ENCODE measurements at places on chromosomes 1 and 21.

DNA sequence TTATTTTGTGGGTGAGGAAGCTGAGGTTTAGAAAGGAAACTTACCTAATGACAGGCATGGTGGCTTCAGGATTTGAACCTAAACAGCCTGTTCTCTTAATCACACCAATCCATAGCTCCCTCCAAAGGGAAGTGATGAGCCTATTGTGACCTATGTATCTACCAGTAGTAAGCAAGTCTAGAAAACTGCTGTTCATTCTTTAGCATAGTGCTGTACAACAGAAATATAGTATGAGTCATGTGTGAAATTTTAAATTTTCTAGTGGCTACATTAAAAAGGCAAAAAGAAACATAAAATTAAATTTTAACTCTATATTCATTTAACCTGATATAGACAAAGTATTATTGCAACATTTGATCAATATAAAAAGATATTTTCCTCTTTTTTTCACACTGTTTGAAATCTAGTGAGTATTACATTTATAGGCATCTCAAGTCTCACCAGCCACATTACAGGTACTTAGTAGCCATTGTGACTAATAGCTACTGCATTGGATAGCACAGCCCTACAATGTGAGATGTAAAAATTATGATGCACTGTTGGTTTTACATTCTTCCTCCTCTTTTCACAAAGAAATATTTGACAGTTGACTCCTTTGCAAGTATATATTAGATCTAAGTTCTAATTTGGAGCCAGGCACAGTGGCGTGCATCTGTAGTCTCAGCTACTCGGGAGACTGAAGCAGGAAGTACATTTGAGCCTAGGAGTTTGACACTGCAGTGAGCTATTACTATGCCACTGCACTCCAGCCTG, 16.6 kb downstream of the IPO9 start:
- DNase-seq, result no peak
- H3K27ac ChIP-seq, result no peak overlapping the region
- peaks cover 26% of the 10 kb centered on the region for H3K36me3 ChIP-seq
- H3K27me3 ChIP-seq, result no peaks in the 10 kb centered on the region
- peaks cover 4% of the 10 kb centered on the region for H3K4me1 ChIP-seq

- peaks cover 2% of the 10 kb centered on the region for H3K27me3 ChIP-seq
- H3K27ac ChIP-seq, result no peak overlapping the region
- peaks cover 6% of the 10 kb centered on the region for H3K36me3 ChIP-seq
- H3K4me1 ChIP-seq, result peaks cover 12% of the 10 kb centered on the region
- no peak overlapping the region for H3K4me3 ChIP-seq
These were observed 120.9 kb downstream of the DAB1 start for GRCh38 chr1:57302812-57303596.

DNA sequence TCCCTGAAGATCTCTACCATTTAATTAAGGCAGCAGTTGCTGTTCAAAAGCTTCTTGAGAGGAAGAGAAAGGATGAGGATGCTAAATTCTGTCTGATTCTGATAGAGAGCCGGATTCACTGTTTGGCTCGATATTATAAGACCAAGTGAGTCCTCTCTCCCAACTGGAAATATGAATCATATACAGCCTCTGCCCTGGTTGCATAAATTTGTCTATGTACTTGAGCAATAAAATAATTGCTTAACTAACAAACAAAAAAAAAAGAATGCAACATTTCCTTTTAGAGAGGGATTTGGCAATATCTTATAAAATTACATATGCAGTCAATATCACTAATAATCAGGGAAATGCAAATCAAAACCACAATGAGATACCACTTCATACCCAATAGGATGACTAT, 26.8 kb downstream of the ALDH9A1 start:
- H3K27ac ChIP-seq, result no peak overlapping the region
- no peaks in the 10 kb centered on the region for H3K27me3 ChIP-seq
- peaks cover 14% of the 10 kb centered on the region for H3K4me1 ChIP-seq
- DNase-seq, result no peak
- peaks cover 65% of the 10 kb centered on the region for H3K36me3 ChIP-seq

DNA sequence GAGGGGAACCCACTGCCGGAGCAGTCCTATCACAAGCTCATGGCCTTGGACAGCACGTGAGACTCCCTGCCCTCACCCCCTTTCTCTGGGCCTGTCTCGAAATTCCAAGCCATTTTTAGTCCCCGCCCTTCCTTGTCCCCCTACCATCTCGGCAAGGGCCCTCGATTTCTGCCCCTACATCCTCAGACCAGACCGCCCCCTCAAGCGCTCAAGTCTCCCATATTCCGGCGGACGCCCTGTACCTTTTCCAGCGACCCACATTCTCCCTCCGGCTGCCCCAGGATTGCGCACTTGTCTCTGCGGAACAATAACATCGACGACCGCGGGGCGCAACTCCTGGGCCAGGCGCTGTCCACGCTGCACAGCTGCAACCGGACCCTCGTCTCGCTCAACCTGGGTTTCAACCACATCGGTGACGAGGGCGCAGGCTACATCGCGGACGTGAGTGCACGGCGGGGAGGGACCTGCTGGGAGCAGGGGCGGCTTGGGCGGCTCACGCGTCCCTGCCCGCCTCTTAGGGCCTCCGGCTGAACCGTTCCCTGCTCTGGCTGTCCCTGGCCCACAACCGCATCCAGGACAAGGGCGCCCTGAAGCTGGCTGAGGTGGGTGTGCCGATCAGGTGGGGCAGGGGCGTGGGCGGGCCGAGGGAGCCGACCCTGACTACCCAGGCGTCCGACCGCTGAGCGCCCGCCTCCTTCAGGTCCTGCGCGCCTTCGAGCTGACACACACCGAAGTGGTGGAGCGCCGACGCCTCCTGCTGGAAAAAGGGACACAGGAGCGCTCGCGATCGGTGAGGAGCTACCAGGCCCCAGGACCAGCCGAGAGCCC, 7.0 kb downstream of the LRRC71 start:
- H3K27ac ChIP-seq, result no peak overlapping the region
- H3K27me3 ChIP-seq, result peaks cover 80% of the 10 kb centered on the region
- peak overlapping the region; percentile 25 for H3K4me3 ChIP-seq
- peak; percentile 62 for DNase-seq
- no peaks in the 10 kb centered on the region for H3K36me3 ChIP-seq

- no peak for DNase-seq
- no peak overlapping the region for H3K4me3 ChIP-seq
- no peaks in the 10 kb centered on the region for H3K36me3 ChIP-seq
- no peaks in the 10 kb centered on the region for H3K4me1 ChIP-seq
- H3K27ac ChIP-seq, result no peak overlapping the region
- H3K27me3 ChIP-seq, result no peaks in the 10 kb centered on the region
These were observed 458.1 kb downstream of the DISC1 start for GRCh38 chr1:232084584-232085223.

DNA sequence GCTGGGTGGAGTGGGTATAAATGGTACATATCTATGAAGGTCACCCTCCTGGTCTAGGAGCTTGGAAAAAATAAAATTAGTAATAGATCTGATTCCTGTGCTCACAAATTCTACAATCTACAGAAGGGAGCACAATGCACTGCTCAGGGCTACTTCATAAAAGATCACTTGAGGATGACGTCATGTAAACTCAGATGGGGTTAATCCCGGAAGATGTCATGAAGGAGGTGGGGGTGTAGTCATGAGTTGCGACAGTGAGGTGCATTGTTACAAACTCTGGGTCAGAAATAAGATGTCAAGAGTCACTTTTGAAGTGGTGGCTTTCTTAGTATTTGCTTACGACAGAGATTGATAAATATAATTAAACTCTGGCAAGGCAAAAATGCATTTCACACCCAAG, 68.2 kb downstream of the LHX9 start:
- no peak for DNase-seq
- H3K4me1 ChIP-seq, result peaks cover 4% of the 10 kb centered on the region
- no peak overlapping the region for H3K27ac ChIP-seq
- H3K27me3 ChIP-seq, result peaks cover 43% of the 10 kb centered on the region
- H3K4me3 ChIP-seq, result no peak overlapping the region
- no peaks in the 10 kb centered on the region for H3K36me3 ChIP-seq

DNA sequence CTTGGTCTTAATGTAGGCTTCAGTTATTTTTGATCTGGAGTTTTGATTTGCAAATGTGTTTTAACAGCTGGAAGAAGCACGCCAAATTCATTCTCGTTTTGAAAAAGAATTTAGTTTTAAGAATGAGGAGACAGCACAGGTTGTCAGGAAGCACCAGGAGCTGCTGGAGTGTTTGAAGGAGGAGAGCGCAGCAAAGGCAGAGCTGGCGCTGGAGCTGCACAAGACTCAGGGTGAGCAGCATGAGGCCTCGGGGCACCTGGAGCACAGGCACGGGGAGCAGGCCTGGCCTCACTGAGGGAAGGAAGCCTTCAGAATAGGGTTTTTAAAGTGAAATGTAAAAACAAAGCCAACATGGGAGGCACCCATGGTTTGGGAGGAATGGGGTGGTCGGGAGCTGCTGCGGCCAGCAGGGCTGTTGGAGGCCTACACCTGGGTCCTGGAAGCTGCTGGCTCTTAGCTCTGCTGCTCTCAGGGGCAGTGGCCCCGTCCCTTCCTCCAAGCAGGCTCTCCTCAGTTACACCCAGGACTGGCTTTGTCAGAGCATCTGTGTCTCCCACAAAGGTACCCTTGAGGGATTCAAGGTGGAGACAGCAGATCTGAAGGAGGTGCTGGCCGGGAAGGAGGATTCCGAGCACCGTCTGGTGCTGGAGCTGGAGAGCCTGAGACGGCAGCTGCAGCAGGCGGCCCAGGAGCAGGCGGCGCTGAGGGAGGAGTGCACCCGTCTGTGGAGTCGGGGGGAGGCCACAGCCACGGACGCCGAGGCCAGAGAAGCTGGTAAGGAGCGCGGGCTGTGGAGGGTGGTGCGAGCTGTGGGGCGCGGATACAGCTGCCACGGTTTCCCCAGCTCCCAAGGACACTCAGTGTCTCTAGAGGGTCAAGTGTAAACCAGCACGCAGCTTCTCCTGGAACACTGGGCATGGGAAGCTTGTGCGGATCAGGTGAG, 66.9 kb downstream of the PCNT start:
- H3K27ac ChIP-seq, result no peak overlapping the region
- no peaks in the 10 kb centered on the region for H3K27me3 ChIP-seq
- H3K4me3 ChIP-seq, result no peak overlapping the region
- peaks cover 20% of the 10 kb centered on the region for H3K36me3 ChIP-seq
- H3K4me1 ChIP-seq, result no peaks in the 10 kb centered on the region

- no peaks in the 10 kb centered on the region for H3K36me3 ChIP-seq
- peak; percentile 58 for DNase-seq
- no peak overlapping the region for H3K4me3 ChIP-seq
- peaks cover 10% of the 10 kb centered on the region for H3K27me3 ChIP-seq
These were observed 48.7 kb downstream of the SPAG17 start for GRCh38 chr1:118136187-118136941.

- H3K27me3 ChIP-seq, result peaks cover 3% of the 10 kb centered on the region
- H3K4me1 ChIP-seq, result no peaks in the 10 kb centered on the region
- H3K4me3 ChIP-seq, result no peak overlapping the region
- no peak overlapping the region for H3K27ac ChIP-seq
These were observed 182.4 kb downstream of the MIS18A start for GRCh38 chr21:32096411-32096810.

DNA sequence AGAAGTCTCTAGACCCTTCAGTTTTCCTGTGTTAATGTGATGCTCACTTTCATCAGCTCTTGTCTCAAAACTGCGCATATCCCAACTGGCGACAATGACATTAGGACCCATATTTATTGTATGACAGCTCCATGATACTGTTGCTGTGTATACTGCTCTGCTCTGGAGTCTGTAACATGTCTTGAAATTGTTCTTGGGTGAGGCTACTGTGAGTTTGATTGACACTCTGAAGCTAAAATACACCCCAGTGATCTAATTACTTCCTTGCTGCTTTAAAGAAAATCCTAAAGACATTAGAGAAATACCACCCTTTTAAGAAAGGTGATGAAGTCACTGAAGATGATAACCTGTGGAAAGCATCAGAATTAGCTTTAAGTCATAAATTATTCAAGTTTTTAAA, 1046.2 kb downstream of the KCNT2 start:
- no peak for DNase-seq
- H3K4me3 ChIP-seq, result no peak overlapping the region
- H3K27ac ChIP-seq, result no peak overlapping the region
- no peaks in the 10 kb centered on the region for H3K4me1 ChIP-seq
- H3K36me3 ChIP-seq, result no peaks in the 10 kb centered on the region

- DNase-seq, result no peak
- no peak overlapping the region for H3K4me3 ChIP-seq
- H3K4me1 ChIP-seq, result no peaks in the 10 kb centered on the region
- H3K27me3 ChIP-seq, result peaks cover 2% of the 10 kb centered on the region
These were observed 45.4 kb upstream of the USP1 start for GRCh38 chr1:62391369-62391971.

All from T-helper 2 cell treated with Interferon-gamma antibody and Interleukin-4, amounts not matched to agents 5 μg/mL and 100 μg/mL, for 36 hours (primary cell).